ENCODE measurements at places on chromosomes 11 and 22. TPM values are rescaled to one million over a fixed set of nuclear protein-coding genes. Genes with fewer than 3 reads are reported as not detected.

TMEM86A gene
- total RNA-seq, result 16.7 TPM

DNA sequence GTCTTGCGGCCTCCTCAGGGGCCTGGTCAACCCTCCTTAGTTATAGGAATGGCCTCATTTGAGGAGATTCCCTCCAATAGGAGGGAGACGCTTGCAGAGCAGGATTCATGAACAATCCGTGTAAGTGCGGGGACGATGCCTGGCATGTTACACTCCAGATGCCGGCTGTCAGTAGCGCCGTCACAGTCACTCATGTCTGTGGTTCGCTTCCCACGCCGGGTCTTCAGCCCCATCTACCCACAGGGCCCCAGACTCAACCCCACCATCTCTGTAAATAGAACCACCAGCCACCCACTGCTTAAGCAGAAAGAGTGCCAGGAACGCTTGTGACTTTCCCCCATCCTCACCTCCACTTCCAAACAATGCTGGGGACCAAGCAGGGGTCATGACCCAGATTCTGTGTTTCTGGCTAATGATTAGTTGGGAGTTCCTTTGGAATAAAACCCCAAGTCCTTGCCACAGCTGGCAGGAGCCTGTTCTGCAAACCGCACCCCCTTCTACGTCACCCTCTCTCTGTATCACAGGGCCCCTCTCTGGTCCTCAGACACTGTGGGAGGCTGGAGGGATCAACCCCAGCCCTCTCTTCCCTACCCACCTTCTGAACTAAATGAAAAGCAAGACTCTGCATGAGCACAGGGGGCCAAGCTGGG is 38.8 kb upstream of the TOLLIP start:
- H3K36me3 ChIP-seq, result no peaks in the 10 kb centered on the region
- H3K27me3 ChIP-seq, result peaks cover 6% of the 10 kb centered on the region
- no peaks in the 10 kb centered on the region for H3K4me1 ChIP-seq
- DNase-seq, result no peak

GRCh38 chr22:26529345-26529744 is 17.1 kb upstream of the TFIP11 start:
- no peaks in the 10 kb centered on the region for H3K27me3 ChIP-seq
- no peaks in the 10 kb centered on the region for H3K36me3 ChIP-seq
- H3K4me3 ChIP-seq, result no peak overlapping the region
- DNase-seq, result no peak
- no peaks in the 10 kb centered on the region for H3K4me1 ChIP-seq

H19 gene
- 37.0 TPM for total RNA-seq

- no peak overlapping the region for H3K4me3 ChIP-seq
- no peaks in the 10 kb centered on the region for H3K27me3 ChIP-seq
- no peaks in the 10 kb centered on the region for H3K4me1 ChIP-seq
- no peaks in the 10 kb centered on the region for H3K36me3 ChIP-seq
- DNase-seq, result no peak
- H3K27ac ChIP-seq, result no peak overlapping the region
Observed at GRCh38 chr11:28759311-28759710, 651.1 kb downstream of the METTL15 start.

DNA sequence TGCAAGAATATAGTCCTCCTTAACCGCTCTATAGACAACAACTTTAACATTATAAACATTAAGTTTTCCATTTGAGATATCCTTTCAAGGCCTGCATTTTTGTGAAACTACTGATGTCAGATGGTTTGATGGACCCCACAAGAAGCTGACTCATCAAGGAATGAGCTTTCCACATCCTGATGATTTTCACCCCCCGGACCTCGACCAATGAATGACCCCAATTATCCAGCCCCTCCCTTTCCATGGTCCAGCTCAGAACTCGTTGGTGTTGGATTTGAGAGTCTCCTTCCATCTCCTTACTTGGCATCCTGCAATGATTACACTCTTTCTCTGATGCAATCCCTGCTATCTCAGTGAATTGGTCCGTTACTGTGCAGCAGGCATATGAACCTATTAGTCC is 31.8 kb upstream of the GUCY1A2 start:
- no peak overlapping the region for H3K27ac ChIP-seq
- no peaks in the 10 kb centered on the region for H3K36me3 ChIP-seq
- no peak overlapping the region for H3K4me3 ChIP-seq
- H3K27me3 ChIP-seq, result no peaks in the 10 kb centered on the region

HEPHL1 gene
- 0.33 TPM for total RNA-seq

SLC6A5 gene
- total RNA-seq, result not detected

GAL3ST3 gene
- 0.29 TPM for total RNA-seq

DNA sequence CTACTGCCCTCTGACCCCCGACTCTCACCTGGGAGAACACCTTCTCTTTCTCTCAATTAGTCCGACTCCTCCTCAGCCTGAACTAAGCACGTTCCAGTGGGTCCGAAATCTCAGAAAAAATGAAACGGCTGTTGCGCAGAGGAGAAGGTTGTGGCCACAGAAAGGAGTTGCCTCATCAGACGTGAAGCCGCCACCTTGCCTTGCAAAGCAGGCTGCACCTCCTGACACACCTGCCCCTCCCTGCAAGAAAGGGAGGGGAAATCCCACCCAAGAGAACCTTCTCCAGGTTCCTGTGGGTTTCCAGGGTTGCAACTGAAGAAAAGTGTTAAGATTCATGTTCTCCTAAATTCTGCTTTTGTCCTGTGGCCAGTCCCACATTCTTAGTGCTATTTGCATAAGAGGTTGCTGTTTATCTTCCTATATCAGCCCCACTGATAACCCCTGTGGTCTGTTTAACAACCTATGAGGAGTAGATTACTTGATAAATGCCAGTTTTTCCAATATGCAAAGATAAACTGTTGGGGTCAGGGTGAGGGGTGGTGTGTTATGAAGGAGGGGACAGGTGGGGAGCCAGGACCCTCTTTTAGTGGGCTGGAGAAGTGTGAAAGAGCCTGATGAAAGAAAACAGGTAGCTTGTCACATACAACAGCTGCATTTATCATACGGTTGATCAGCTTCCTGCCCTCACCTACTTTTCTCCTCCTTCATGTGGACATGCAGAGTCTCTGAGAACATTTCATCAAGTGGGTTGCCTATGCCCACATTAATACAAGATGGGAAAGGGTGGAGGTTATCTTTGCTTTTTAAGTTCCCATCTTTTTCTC is 18.2 kb downstream of the ZBTB16 start:
- peaks cover 59% of the 10 kb centered on the region for H3K4me1 ChIP-seq
- H3K36me3 ChIP-seq, result no peaks in the 10 kb centered on the region
- no peaks in the 10 kb centered on the region for H3K27me3 ChIP-seq
- H3K27ac ChIP-seq, result peak overlapping the region; percentile 26
- no peak for DNase-seq
- H3K4me3 ChIP-seq, result no peak overlapping the region

PRPF19 gene
- 56.0 TPM for total RNA-seq

GRCh38 chr22:24410110-24410856 is 17.1 kb upstream of the ADORA2A start:
- H3K36me3 ChIP-seq, result peaks cover 6% of the 10 kb centered on the region
- H3K27me3 ChIP-seq, result no peaks in the 10 kb centered on the region
- peaks cover 7% of the 10 kb centered on the region for H3K4me1 ChIP-seq
- no peak for DNase-seq
- H3K27ac ChIP-seq, result no peak overlapping the region
- no peak overlapping the region for H3K4me3 ChIP-seq

GRCh38 chr11:36500315-36500721 is 9.8 kb downstream of the TRAF6 start:
- no peak overlapping the region for H3K27ac ChIP-seq
- no peak for DNase-seq
- H3K4me1 ChIP-seq, result no peaks in the 10 kb centered on the region
- no peak overlapping the region for H3K4me3 ChIP-seq
- no peaks in the 10 kb centered on the region for H3K27me3 ChIP-seq

- no peak for DNase-seq
- H3K4me1 ChIP-seq, result no peaks in the 10 kb centered on the region
- H3K27me3 ChIP-seq, result no peaks in the 10 kb centered on the region
- H3K27ac ChIP-seq, result no peak overlapping the region
- no peak overlapping the region for H3K4me3 ChIP-seq
Observed at GRCh38 chr11:83371489-83371888, 85.3 kb upstream of the CCDC90B start.

GRCh38 chr11:95095858-95096587 is 6.4 kb downstream of the ENDOD1 start:
- H3K27me3 ChIP-seq, result no peaks in the 10 kb centered on the region
- H3K4me3 ChIP-seq, result no peak overlapping the region
- H3K27ac ChIP-seq, result no peak overlapping the region
- peaks cover 7% of the 10 kb centered on the region for H3K4me1 ChIP-seq

GAL gene
- total RNA-seq, result 0.64 TPM

AIFM3 gene
- total RNA-seq, result 3.3 TPM

- no peak overlapping the region for H3K27ac ChIP-seq
- H3K4me3 ChIP-seq, result no peak overlapping the region
- H3K36me3 ChIP-seq, result no peaks in the 10 kb centered on the region
- no peaks in the 10 kb centered on the region for H3K4me1 ChIP-seq
Observed at GRCh38 chr22:38124236-38124974, 13.9 kb upstream of the BAIAP2L2 start.

- H3K36me3 ChIP-seq, result no peaks in the 10 kb centered on the region
- H3K4me1 ChIP-seq, result no peaks in the 10 kb centered on the region
- no peak overlapping the region for H3K4me3 ChIP-seq
- no peaks in the 10 kb centered on the region for H3K27me3 ChIP-seq
Observed at GRCh38 chr11:61716478-61717285, 35.8 kb upstream of the MYRF start.

- H3K27ac ChIP-seq, result no peak overlapping the region
- no peak overlapping the region for H3K4me3 ChIP-seq
- H3K27me3 ChIP-seq, result no peaks in the 10 kb centered on the region
- peaks cover 26% of the 10 kb centered on the region for H3K36me3 ChIP-seq
Observed at GRCh38 chr11:119081682-119082260, 2.9 kb upstream of the HMBS start.

- H3K27me3 ChIP-seq, result no peaks in the 10 kb centered on the region
- no peaks in the 10 kb centered on the region for H3K36me3 ChIP-seq
- H3K27ac ChIP-seq, result no peak overlapping the region
- no peak for DNase-seq
Observed at GRCh38 chr11:36249246-36249645, 40.0 kb downstream of the COMMD9 start.

DNA sequence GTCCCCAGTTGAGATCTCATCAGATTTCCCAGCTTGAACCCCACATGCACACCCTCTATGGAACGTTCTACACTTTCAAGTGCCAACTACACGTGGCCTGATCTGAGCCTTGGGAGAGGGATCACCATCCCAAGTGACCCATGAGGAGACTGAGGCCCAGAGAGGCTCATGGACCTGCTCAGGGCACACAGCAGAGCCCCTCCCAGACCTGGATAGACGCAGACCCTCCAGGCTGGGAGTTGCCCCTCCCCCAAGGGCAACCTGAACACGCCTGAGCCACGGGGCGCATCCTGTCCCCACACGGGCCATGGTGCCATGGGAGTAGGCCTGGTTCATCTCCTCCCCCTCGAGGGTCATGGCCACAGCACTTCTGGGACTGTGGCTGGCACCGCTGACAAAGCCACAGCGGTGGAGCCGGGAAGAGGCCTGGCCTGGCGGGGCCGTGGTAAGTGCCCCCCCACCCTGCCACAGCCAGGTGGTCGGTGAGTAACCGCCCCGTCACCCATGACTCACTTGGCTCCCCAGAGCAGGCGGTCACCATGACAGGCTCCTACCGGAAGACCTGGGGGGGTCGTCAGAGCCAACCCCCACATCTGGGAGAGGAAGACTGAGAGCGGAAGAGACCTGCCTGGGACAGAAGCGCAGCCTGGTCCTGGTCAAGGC is 8.1 kb downstream of the WNT7B start:
- no peak overlapping the region for H3K4me3 ChIP-seq
- no peak overlapping the region for H3K27ac ChIP-seq
- no peak for DNase-seq
- no peaks in the 10 kb centered on the region for H3K36me3 ChIP-seq

DNA sequence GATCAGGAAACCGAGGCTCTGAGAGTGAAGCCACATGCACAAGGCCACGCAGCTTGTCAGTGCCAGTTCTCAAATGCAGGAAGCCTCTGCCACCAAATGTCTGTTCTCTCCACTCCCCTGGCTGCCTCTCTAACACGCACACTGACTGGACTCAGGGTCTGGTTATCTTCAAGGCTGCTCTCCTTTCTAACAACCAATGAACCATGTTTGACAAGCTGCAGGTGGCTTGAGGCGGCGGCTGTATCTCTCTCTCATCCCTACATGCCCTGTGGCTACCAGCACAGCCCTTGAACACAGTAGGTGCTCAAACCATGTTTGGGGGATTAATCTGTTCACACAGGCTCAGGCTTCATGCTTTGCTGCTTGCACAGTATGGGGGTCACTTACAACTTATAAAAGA is 23.7 kb downstream of the MFNG start:
- H3K36me3 ChIP-seq, result no peaks in the 10 kb centered on the region
- no peak for DNase-seq
- no peak overlapping the region for H3K4me3 ChIP-seq
- H3K27ac ChIP-seq, result no peak overlapping the region
- H3K27me3 ChIP-seq, result no peaks in the 10 kb centered on the region

WNT7B gene
- not detected for total RNA-seq

GRCh38 chr11:113138731-113139130 is 175.7 kb upstream of the TTC12 start:
- H3K4me1 ChIP-seq, result no peaks in the 10 kb centered on the region
- no peak for DNase-seq
- no peaks in the 10 kb centered on the region for H3K36me3 ChIP-seq

DNA sequence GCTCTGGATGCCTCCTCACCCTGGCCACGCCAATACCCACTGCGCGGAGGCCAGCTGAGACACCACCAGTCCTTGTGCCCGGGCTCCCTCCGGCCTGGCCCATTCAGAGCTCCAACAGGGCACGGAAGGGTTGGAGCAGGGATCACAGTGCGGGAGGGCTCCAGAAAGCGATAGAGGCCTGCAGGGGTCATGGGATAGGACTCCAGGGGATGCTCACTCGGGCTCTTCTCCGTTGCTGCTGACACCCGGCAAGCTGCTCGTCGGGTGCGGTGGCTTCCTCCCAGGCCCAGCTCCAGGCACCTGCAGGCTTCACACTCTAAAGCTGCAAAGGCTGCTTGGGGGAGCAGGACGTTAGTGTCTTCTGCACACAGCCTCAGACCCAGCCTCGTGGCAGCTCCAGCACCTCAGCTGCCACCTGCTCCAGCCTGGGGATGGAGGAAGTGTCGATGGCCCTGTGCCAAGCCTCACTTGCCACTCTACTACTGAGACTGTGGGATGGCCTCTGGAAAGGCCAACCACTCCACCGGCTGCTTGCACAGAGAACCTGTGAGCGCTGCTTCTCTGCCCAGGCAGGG is 10.6 kb downstream of the WNT7B start:
- H3K4me1 ChIP-seq, result peaks cover 8% of the 10 kb centered on the region
- H3K27ac ChIP-seq, result no peak overlapping the region

BACE1-AS gene
- 8.9 TPM for total RNA-seq

- H3K36me3 ChIP-seq, result no peaks in the 10 kb centered on the region
- no peak for DNase-seq
- H3K27me3 ChIP-seq, result no peaks in the 10 kb centered on the region
- no peak overlapping the region for H3K27ac ChIP-seq
Observed at GRCh38 chr11:81394311-81394710, 1339.4 kb downstream of the FAM181B start.

GRCh38 chr22:38075105-38075825 is 8.7 kb downstream of the SLC16A8 start:
- H3K27ac ChIP-seq, result no peak overlapping the region
- peaks cover 5% of the 10 kb centered on the region for H3K36me3 ChIP-seq
- DNase-seq, result no peak
- H3K4me1 ChIP-seq, result no peaks in the 10 kb centered on the region
- no peak overlapping the region for H3K4me3 ChIP-seq

PCF11 gene
- 133 TPM for total RNA-seq

- H3K36me3 ChIP-seq, result no peaks in the 10 kb centered on the region
- no peaks in the 10 kb centered on the region for H3K4me1 ChIP-seq
- no peak overlapping the region for H3K4me3 ChIP-seq
- DNase-seq, result no peak
- H3K27ac ChIP-seq, result no peak overlapping the region
- H3K27me3 ChIP-seq, result no peaks in the 10 kb centered on the region
Observed at GRCh38 chr11:61065955-61066638, 36.2 kb upstream of the CD5 start.

OR8A1 gene
- not detected for total RNA-seq

Measured in breast epithelium (tissue), 4 donors.